T-helper 2 cell treated with Interferon-gamma antibody and Interleukin-4, amounts not matched to agents 5 μg/mL and 100 μg/mL, for 36 hours (primary cell): ENCODE measurements at places on chromosomes 5 and 9.

- DNase-seq = no peak
Measured at GRCh38 chr5:60332244-60333004, 367.5 kb downstream of the DEPDC1B start.

GRCh38 chr5:59656351-59657254, 236.9 kb downstream of the PDE4D start:
- DNase-seq = no peak

DNA sequence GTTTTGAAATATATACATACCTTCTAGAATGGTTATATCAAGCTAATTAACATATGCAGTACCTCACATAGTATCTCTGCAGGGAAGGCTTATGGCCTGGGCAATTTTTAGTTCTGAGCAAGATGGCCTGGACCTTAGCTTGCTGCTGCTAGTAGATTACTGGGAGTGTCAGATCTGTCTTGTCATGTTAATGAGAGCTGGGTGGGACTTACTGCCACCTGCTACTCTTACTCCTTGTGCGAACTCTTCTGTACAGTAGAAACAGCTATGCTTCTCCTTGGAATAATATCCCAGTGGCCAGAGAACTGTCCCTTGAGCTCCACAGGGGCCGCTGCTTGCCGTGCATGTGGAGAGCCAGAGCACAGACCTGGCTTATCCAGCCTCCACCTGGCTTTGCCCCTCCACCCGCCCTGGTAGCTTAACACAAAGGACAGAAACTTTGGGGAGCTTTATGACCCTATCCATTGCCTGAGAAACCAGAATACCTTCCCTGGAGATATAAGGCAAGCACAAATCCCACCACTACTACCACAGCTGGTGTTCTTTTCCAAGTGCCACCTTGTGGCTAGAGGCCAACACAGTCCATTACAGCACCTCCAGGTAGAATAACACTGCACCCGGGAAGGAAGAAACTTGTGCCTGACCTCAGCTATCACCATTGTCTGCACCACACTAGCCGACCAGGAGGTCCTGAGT, 74.4 kb upstream of the RUSC2 start:
- no peak for DNase-seq

- DNase-seq = no peak
Measured at GRCh38 chr5:93578813-93579691, 2.0 kb downstream of the NR2F1-AS1 start.

- DNase-seq = no peak
Measured at GRCh38 chr9:28260330-28260729, 687.0 kb upstream of the C9orf72 start.

DNA sequence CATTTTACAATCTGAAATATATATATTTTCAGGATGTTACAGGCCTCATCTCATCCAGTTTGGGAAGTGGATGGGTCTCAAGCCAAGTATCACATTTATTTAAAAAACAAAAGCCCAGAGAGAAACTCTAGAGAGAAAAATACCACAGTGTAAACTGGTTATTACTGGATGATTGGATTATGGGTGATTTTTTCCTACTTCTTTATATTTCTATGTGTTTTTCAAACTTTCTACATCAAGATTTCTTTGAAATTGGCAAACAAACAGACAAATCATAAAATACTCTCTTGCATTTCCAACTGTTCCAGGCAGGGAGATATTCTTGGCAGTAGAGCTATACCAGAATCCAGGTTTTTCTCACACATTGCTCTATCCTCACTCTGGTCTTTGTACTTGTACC, 116.0 kb upstream of the SMIM23 start:
- DNase-seq = no peak

- DNase-seq = no peak
Measured at GRCh38 chr9:27861887-27862286, 288.6 kb upstream of the C9orf72 start.

DNA sequence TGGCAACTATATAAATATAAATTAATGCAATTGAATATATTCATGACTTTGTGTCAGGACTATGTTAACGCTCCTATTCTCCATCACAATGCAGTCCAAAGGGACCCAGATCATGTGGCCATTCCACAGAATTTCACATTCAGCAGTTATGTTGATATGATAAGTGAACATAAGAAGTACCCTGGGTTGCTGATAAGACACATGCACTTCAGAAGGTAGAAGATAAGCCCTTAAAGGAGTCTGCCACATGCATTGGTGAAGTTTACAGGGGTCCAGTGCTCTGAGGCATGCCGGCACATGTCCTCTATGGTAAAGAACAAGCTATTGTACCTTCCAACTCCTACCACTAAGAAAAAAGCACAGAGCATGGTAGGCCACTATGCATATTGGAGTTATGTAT, 76.4 kb downstream of the PHAX start:
- no peak for DNase-seq

DNA sequence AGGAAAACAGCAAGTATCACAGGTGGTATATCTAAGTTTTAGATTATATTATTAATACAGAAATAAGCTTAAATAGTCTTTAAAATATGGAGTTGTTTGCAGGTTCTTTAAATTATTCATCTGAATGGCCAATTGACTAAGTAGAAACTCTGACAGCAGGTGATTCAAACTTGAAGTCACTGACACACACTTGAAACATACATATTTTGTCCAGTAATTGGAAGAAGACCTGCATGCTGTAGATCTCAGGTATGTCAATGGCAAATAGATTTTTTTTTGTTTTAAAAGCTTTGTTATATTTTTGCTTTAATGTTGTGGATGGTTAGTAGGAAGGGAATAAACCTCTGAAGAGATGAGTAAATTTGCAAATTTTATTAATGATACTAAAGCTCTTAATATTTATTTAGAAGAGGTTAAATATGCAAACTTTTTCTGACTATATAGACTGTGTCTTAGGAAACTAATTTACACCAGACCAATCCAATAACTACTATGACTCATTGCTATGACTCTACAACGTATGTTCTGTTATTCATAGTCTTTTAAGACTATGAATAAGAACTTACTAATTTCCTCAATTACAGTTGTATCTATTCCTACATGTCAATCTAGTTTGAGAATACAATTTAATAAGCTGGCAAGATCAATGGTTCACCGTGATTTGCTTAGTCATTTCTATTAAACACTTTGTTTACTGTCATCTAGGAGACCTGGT, 53.9 kb upstream of the RORB start:
- no peak for DNase-seq

DNA sequence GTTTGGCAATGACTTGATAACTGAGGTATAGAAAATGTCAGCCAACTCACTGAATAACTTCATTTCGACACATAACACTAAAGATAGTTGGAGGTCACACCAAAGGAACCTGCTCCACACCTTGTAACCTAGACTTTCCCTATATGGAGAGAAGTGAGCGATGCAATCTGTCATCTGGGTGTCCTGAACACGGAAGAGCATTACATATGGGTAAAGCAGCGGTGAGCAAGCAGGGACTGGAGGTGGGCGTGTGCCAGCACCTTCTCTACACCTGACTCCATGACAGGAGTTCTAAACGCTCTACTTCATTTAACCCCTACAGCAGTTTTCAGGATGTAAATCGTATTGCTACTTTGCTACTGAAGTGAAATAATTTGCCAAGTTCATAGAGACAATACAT, 152.8 kb downstream of the SLC12A2 start:
- DNase-seq = no peak

DNA sequence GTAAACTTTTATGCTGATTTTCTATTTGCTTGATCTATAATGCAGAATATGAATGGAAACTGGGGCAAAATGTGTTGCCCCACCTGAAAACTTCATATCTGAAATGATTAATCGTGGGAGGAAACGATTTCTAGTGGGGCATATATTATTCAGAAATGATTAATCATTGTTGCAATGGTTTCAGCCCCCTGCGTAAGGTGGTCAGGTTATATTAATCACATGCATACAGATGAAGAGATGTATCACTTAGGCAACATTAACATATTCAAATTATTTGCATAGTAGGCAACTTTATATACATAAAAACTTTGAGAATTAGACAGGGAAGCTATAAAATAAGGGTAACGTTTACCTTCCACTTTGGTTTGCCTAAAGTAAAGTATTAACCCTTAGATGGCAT, 49.8 kb downstream of the LSM11 start:
- DNase-seq = no peak

DNA sequence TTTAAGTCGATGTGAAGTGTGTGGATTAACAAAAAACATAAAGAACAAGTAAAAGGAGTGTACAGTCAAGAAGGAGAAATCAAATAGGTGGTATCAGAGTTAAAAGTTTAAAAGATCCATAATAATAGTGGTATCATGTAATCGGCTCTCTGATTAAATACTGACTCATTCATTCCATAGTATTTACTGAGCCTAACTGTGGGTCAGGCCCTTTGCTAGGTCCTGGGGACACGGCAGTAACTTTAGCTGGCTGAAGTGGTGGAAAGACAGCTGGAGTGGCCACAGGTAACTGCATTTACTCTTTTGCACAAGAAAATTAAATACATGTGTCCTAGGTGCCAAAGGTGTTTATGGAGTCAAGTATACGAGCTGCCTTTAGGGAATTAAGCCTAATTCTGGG, 124.0 kb downstream of the GNAQ start:
- no peak for DNase-seq

GRCh38 chr9:121884057-121884541, 209.0 kb downstream of the TTLL11 start:
- no peak for DNase-seq

DNA sequence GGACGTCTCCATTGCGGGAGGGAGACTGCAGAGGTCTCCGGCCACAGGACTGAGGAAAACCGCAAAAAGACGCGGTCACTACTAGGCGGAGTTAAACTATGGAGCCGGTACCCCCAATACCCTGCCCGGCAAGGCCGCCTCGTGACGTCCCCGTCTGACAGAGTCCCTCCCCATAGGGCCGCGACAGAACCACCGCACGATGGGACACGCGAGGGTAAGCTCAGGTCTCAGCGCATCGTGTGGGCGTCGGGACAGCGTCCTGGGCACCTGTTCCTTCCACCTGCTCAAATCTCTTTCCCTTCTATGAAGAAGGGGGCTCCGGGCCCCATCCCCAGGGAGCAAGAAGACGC, 35.2 kb upstream of the GLDC start:
- no peak for DNase-seq

GRCh38 chr5:65924366-65925043, 1.9 kb upstream of the ERBIN start:
- DNase-seq = no peak

- no peak for DNase-seq
Measured at GRCh38 chr9:4292781-4293180, 7.1 kb downstream of the GLIS3 start.

- no peak for DNase-seq
Measured at GRCh38 chr5:116476897-116477537, 97.6 kb downstream of the SEMA6A start.

DNA sequence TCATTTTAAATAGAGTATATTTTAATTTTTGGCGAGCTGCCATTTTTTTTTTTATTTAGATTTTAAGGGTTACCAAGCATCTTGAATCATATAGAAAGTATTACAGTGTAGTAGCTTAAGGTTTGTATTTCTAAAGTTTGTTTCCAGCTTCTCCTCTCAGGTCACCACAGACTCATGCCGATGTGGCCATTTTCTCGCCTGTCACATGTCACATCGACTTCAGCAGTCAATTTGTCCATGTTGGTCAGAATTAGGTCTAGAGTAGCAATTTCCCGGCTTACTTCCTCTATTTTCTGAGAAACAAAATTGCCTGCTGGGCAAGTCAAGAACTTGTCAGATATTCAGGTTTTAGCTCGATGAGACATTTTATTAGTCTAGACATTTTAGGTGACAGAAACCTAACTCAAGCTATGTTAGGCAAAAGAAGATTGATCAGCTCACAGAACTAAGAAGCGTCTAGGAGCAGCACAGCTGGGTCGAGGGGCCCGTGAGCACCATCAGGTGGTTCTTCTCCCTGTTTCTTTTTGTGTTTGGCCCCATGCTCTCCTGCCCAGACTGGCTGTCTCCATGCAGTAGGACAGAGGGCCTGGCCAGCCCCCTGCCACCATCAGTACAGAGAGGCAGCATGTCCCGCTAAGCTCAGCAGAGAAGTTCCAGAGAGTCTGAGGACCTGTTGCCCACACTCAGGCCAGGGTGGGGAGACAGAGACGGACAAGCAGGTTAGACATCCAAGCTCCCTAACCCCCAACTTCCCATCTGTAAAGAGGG, 48.4 kb upstream of the AFAP1L1 start:
- DNase-seq = no peak

DNA sequence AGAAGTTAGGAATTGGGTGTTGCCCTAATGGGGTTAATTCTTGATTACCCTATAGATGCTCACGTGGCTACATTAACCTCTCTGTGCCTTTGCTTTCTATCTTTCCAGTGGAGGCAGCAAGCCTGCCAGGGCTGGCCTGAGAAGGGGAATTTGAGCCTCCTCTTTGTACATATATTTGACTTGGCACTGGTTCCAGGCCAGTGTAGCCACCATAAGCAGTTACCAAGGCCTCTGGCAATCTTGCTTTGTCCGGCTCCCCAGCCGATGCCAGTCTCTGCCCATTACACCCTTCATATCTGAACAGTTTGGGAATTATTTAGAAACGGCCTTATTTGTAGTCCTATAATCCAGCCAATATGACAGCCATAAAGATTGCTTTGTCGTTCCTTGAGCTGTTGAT, 58.6 kb upstream of the PPARGC1B start:
- DNase-seq = no peak

- no peak for DNase-seq
Measured at GRCh38 chr9:110156416-110156815, 51.5 kb downstream of the C9orf152 start.

- no peak for DNase-seq
Measured at GRCh38 chr5:36638056-36638455, 31.6 kb downstream of the SLC1A3 start.

DNA sequence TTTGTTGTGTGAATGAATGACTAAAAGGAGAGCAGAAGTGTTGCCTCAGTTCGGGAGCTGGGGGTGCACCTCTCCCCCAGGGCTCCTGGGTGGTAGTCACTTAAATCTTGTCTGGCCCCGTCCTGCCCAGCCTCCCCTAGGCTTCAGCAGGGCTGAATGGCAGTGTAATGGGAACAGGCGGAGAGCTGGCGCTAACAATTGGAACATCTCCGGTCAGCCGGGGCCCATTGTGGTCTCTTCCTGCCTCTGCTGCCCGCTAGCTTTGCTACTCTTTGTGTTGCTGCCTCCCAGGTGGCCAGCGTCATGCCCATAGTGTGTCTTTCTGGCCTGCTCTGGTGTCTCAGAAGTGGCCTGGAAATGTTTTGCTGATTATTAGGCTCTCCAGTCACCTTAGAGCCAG, 62.3 kb downstream of the RGS3 start:
- DNase-seq = no peak

GRCh38 chr9:96491079-96491879, 41.3 kb downstream of the HABP4 start:
- peak; percentile 14 for DNase-seq

DNA sequence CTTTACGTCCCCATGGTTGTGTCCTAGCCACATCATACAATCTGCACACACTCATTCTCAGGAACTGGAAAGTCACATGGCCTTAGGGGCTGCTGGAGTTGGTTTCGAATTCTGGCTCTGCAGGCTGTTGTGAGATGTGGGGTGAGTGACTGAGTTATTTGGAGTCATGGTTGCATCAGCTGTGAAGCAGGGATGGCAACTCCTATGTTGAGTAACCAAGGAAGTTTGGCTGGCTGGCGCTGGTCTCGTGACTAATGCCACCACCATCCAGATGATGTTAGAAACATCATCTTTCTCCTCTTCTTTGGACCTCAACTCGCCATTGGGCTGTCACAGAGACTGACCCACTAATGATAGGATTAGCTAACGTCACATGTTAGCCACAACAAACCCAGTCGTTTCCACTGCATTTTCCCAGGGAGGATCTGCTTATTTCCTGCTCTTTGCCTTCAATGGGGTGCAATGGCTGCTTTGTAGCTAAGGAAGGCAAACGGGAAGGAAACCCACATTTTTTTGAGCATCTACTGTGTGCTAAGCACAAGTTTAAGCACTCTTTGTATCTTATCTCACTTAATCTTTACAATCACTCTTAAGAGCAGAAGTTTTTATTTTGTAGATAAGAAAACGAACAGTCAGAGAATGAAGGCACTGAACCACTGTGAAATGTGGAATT, 78.1 kb upstream of the UBTD2 start:
- no peak for DNase-seq
